ENCODE measurements at places on chromosomes 3 and 15. TPM values are rescaled to one million over a fixed set of nuclear protein-coding genes. Genes with fewer than 3 reads are reported as not detected.

STAB1 gene
- total RNA-seq = 837 TPM

DNA sequence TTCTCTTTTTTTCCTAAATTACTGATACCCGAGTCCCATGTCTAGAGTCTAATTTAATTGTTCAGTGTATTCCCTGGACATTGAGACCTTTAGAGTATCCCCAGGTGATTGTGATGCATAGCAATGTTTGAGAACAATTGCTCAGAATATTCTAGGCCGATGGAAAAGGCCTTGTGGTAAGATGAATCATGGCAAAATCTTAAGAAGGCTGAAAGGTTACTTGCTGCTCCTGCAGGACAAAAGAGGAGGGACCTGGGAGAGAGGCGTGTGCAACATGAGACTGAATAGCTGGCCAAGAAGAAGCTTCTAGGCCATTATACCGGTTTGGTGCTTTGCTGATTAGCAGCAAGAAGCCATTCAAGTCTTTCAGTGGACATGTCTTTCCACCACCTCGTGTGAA is 256.6 kb downstream of the ROBO2 start:
- no peak for DNase-seq

GRCh38 chr3:133425898-133426297 is 26.0 kb downstream of the BFSP2 start:
- no peak for DNase-seq

DNA sequence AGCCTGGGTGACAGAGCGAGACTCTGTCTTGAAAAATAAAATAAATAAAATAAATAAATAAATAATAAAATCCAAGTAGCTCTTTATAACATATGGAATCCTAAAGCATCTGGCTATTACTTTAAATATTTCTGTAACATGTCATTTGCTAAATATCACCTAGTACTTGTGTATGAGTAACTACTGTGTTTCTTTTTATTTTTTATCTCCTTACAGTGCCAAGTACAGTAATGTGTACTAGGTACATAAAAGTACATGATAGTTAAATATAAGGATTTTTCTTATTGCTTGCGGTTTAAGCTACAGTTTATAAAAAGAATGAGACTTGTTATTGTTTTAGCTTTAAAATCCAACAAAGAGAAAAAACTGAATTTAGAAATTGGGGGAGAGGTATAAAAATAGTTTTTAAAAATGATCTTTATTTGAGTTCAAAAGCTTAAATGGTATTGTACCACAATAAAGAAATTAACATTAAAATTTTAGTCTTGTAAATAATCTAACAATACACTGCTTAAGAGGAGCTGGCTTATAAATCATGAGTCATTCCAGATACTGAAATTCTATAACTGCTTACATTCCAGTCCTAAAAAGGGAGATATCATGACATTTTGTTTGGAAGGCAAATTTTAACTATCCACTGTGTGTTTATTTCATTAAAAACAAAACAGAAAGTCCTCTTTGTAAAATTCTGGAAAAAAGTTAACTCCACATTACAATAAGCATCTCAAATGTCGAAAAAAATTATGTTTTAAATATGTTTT is 73.1 kb downstream of the FGF7 start:
- no peak for DNase-seq

DNA sequence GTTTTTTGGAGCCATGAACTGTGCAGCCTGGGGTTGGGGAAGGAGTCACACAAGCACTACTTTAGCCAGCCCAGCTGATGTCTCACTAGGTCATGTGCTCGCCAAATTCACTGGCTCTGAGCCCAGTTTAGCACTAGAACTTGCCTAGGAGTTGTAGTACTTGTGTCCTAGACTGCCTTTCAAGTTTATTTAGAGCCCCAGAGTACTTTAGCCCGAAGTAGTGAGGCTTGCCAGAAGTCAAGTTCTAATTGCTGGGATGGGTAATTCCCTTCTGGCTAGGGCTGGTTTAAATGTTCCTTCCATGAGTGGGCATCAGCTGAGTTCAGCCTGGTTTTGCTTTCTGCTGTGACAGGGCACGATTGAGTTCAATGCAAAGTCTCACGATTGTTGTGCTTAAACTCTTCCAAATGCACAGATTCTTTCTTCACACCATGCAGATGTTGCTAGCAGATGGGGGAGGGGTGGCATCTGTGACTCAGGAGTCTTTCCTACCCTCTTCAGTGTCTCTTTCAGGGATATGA is 228.2 kb upstream of the ZPLD1 start:
- DNase-seq = peak; percentile 69

- DNase-seq = no peak
These were observed 72.5 kb downstream of the MRPL46 start for GRCh38 chr15:88394553-88395145.

DNA sequence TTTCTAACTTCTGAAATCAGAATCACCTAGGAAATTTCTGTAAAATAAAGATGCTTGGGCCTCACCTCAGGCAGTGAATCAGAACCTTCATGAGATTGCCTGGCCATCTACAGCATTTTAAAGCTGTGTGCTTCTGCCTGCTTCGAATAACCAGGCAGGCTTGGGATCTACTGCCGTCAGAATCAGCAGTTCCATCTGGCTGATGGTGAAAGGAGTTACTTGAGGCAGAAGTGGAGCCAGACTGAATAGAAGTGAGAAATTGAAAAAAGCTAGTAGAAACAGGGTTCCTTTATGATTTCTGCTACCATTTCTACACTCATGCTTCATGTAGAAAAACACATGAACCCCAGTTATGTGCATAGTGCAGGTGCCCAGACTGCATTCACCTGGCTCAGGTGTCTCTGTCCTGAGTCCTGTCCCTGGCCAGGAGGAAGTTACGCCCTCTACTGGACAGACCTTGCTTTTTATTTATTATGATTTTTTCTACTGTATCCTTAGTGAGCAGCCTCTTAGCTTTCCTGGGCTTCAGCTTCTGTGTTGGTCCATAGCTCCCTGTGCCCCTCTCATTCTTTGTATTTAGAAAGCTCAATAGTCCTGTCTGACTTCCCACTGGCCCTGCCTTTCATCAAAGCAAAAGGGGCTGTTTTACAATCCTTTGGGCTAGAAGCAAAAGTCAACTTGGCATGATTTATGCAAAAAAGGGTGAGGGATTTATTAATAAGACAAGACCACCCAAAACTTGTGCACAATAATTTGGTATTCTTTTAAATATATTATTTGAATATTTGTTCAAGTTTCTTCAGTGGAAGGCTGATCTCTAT is 200.8 kb upstream of the GOLGA6L4 start:
- no peak for DNase-seq

DNA sequence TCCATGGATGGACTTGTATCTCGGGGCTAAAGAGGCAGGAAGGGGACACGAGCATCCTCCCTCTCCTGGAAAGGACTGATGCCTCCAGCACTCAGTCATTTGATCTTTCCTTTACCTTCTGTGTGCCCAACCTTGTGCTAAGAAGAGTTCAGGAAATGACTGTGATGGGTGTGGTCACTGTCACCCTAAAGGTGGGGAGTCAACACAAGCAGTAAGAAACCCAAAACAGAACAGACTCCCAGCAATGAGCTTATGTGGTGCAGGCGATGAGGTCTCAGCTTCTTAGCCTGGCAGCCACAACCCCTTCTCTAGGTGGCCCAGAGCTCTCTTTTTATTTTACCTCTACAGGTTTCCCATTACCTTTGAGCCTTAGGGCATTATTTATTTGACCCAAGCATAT is 3.8 kb downstream of the MPI start:
- DNase-seq = no peak

DNA sequence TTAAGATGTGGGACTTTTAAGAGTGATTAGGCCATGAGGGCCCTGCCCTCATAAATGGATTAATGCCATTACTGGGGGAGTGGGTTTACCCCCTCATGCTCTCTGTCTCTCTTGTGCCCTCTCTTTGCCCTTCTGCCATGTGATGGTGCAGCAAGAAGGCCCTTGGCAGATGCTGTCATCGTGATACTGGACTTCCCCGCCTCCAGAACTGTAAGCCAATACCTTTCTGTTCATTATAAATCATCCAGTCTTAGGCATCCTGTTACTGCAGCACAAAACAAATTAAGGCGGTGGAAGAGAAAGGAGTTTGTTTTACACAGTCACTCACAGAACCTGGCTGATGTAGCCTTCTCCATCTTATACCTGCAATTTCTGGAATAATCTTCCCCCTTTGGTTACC is 360.3 kb upstream of the TBL1XR1 start:
- no peak for DNase-seq

DNA sequence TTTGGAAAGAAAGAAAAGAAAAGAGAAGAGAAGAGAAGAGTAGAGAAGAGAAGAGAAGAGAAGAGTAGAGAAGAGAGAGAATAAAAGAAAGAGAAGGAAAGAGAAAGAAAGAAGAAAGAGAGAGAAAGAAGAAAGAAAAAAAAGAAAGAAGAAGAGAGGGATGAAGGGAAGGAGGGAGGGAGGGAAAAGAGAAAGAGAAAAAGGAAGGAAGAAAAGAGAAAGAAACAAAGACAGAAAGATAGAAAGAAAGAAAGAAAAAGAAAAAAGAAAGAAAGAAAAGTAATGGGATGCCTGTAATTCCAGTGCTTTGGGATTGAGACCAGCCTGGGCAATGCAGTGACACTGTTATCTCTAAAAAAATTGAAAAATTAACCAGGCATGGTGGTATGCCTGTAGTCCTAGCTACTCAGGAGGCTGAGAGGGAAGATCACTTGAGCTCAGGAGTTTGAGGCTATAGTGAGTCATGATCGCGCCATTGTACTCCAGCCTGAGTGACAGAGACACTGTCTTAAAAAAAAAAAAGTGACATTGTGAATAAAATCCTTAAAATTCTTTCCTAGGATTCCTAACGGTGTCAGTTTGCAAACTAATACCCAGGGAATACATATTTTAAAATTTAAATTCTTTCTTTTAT is 1.7 kb downstream of the RASL12 start:
- DNase-seq = no peak

DNA sequence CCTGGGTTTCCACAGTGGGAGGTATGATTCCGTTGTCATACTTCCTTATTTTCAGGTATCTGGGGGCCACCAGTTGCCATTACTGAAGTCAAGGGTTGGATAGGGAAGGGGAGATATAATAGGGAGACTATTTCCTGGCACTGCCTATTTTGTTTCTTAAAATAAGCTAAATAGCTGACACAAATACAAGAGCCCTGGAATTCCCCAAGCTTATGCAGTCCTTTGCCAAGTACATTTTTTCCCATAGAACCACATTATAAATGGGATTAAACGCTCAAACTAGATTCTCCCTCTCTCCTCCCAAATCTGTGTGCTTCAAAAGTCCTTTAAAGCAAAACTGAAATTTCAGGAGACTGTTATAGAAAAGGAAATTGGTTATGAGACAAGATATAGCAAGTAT is 68.7 kb downstream of the AP4E1 start:
- no peak for DNase-seq

DNA sequence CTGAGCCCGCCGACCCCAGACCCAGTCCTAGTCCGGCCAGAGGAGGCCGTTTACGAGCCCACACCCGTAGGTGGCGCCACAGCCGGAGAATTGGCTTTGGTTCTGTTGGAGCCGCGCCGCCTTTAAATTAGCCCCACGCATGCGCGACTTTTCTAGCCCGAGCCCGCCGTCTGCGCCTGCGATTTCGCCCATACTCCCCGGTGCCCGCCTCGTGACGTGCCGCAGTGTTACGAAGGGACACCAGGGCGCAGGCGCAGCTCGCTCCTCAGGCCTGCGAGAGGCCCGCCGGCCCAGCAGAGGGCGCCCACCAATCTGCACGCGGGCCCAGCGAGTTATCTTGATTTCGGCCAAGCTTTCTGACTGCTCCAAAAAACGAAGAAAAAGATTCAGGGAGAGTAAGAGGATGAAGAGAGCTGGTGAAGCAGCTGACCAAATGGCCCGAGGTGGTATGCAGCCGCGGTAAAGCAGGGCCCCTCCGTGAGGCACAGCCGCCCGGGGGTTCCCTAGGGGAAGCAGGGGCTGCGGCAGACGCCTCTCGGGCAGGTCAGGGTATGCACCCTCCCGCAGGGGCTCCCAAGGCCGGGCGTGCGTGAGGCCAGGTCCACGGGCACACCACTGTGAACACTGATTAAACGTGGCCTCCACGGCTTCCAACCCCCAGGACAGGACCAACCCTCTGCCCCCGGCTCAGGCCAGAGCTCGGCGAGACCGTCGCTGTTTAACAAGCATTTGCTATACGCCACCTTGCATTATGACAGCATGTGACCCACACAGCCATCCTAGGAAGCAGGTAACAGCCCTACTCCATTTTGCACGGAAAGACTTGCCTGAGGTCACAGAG is 32.8 kb downstream of the RPN1 start:
- DNase-seq = peak; percentile 90

DNA sequence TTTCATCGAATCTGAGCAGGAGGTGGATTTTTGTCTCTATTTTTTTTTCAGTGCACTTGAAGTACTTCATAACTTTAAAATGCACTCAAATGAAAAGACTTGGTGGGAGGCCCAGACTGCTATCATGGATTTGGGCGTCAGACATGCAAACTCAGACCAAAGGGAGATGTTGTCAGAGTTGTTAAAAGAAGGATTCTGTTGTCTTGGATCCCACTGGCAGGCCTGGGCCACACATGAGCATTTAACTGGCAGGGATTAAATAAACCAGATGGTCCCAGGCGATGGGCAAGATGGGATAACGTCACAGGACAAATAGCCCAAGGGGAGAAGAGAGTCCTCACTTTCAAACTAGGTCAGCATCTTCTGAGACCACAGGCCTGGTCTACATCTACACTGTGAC is 15.4 kb downstream of the RTP1 start:
- no peak for DNase-seq

- DNase-seq = no peak
These were observed 25.3 kb downstream of the CHDH start for GRCh38 chr3:53820756-53821580.

DNA sequence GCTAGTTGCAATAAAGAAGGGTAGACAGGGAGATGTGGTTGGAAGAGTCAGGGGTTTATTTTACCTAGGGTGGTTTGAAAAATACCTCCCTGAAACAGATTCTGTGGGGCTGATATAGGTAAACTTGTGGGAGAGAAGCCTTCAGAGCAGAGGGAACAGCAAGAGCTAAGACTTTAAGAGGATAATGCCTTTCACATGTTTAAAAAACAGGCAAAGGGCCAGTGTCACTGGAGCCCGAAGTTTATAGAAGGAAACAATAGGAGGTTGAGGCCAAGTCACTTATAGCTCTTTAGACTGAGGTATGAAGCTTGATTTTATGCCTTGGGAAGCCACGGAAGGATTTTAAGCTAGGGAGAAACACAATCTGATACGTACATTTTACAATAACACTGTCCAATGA is 448.7 kb downstream of the TAFA4 start:
- DNase-seq = no peak

GRCh38 chr3:140051019-140051957 is 116.3 kb downstream of the CLSTN2 start:
- no peak for DNase-seq

DNA sequence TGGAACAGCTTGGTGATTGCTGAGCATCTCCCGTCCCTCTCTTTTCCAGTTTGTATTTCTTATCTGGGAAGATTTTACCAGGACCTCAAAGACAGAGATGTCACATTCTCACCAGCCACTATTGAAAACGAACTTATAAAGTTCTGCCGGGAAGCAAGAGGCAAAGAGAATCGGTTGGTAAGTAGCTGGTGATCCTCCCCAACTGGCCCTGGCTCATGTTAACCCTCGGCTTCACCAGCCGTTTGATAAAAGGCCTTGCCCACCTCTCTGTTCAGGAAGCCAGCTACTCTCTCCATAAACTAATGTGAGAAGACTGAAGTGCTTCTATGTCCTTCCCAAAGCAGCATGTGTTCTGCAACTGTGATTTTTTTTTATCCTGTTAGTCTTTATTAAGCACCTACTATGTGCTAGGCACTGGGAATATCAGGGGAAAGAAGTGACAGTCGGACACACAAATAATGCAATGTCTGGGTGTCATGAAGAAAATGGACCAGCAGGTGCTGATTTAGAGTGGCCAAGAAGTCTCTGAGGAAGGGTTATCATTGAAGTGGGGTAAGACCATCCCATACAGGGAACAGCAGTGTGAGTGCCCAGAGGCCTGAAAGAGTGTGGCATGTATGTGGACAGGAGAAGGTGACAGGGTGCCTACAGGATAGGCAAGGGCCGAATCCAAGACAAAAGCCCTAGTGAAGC is 1.2 kb downstream of the MANF start:
- no peak for DNase-seq
